ENCODE measurements at places on chromosomes 6 and 20.
A peak's percentile ranks its signal among the peaks of the same experiment; 100 is the strongest.

DNA sequence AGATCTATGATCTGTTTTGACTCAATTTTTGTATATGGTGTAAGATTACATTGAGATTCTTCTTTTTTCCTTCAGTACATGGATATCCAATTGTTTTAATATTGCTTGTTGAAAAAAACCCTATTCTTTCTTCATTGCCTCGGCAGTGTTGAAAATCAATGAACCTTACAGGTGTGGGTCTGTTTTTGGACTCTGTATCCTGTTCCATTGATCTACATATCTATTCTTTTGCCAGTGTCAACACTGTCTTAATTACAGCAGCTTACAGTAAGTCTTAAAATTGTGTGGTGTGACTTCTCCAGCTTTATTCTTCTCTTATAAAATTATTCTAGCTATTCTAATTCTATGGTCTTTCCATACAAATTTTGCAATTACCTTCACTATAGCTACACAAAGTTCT is 81.8 kb upstream of the KCNK16 start:
- DNase-seq, result no peak

- no peak for DNase-seq
These were observed 4.8 kb upstream of the ASF1A start for GRCh38 chr6:118889163-118889562.

DNA sequence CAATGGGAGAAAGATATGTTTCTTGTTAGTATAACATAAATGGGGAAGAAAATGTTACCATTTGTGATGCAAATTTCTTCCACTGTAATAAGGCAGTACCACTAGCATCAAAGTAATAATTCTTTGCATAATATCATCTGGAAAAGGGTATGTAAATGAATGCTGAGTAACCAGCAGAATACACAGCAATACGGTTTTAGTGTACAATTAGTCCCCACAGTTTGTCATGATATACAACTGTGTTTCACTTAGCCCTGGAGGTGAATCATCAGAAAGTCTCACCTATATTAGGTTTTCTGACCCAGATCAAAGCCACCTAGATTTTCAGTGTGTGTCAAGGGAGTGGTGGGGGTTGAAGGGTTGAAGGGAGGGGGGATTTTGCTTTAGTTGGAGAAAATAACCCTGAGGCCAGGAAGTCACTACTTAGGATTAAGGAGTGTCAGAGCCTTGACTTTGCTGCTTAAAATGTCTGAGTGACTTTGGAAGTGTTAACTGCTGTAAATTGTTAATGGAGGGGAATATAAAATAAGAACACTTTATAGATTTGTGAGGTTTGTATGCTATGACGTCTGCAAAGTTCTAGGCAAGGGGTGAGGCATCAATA is 8.6 kb upstream of the MEI4 start:
- DNase-seq, result no peak

GRCh38 chr6:19554356-19555225 is 282.6 kb upstream of the ID4 start:
- DNase-seq, result no peak

DNA sequence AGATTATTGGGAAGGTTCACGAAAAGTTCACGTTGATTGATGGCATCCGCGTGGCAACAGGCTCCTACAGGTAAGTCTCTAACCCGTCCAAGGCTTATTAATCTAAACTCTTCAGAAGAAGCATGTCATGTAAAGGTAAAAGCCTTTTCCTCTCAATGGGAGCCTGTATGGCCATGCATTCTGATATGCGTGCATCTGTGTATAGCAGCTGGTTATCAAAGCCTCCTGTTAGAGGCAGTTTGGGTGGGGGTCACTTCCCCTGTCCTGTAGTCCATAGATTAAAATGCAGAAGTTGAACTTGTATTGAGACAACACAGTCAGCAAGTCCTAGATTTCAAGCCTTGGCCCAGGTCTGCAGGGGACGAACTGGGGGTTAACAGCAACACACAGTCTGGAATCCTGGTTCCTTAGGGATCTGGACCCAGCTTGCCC is 14.2 kb upstream of the DHX35 start:
- DNase-seq, result no peak

DNA sequence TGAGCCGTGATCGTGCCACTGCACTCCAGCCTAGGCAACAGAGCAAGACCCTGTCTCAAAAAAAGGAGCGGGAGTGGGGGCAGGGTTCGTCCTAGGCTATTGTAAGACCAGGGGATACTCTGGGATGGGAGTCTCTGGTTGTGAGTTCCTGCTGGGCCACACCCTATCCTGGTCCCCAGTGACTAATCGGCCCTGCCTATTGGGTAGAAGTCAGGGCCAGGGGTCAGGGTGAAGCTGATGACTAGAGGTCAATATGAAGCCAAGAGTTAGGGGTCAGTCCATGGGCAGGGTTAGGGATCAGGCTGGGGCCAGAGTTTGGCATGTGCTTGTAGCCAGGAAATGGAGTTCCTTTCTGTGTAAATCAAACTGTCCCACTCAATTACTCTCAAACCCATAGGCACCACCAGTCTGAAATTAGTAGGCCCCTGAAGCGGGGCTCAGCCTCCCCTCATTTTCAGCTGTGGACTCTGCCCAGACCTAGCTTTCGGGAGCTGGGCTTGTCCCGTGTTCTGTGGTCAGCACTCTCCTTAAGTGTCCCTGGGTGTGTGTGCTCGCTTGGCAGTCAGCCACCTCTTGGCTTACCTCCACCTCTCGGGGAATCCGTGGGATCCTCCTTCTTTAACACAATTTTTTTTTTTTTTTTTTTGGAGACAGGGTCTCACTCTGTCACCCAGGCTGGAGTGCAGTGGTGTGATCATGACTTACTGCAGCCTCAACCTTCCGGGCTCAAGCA is 1.8 kb downstream of the HSPA12B start:
- DNase-seq, result no peak

- DNase-seq, result no peak
These were observed 11.0 kb downstream of the BTNL2 start for GRCh38 chr6:32396028-32396427.

GRCh38 chr6:16504609-16505008 is 256.7 kb downstream of the ATXN1 start:
- no peak for DNase-seq

DNA sequence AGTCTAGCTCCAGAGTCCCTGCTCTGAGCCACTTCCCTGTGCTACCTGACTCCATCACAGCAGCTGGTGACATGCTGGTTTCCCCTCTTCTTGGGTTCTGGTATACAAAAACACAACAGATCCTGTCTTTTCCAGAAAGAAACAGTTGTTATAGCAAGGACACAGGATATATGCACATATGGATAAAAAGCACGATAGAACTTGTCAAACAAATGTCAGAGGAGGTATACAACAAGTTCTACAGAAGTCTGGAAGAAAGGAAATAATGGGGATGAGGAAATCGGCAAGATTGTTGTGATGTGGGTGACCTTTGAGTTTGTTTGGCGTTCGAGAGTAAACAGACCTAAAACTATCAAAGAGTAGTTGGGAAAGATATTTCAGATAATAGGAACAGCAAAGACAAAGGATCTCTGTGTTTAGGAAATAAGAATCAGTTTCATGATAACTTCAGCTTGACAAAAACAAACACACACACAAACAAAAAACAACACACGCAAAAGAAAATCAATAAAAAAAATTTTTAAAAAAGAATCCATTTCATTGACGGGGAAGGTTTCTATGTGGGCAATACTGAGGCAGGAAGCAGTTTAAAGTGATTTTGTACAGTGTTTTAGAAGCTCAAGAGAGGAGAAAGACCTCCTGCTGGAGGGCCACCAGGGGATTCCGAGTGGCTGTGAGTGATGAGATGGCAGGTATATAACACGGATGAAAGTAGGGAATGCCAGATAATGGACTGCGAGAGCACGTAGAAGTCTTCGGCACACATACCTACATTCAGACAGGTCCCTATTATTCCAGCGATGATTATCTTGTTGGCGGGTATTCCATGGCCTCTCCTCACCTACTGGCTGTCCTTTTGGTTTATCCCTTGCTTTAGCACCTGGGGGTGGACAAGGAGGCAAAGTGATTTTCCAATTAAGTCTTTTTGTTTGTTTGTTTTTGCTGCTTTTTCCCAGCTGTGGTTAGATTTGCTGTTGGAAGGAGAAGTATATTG is 174.9 kb downstream of the HS3ST5 start:
- no peak for DNase-seq

DNA sequence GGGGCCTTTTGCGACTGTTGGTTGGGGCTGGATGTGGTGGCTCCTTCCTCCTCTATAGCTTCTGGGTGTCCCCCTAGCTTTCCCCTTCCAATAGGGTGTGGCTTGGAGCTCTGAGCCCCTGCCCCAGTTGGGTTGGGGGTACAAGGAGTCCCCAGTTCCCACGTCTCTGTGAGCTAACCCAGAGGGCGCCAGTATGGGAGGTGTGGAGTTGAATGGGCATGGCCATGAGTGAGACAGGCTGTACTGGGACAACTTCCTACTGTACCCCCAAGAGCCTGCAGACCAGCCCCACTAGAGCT is 1.2 kb downstream of the C20orf204 start:
- no peak for DNase-seq

GRCh38 chr20:43947316-43947710 is 32.7 kb downstream of the TOX2 start:
- no peak for DNase-seq

GRCh38 chr6:15363523-15364400 is 117.9 kb downstream of the JARID2 start:
- DNase-seq, result no peak

DNA sequence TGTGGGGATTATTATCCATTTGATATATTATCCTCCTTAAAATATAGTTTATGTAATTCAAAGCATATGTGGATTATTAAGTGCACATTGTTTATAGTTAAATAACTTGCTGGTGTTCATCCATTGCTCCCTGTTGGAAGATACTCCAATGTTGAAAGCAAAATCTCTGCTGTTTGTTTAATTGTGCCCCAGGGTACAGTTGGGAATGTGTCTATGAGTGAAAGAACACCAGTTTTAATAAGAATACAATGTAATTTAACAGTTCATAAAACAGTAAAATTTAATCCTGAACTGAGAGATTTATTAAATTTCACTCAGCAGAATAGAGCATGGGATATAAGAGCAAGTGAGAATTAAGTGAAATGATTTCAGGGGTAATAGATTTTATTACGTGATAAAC is 364.9 kb downstream of the GRIK2 start:
- DNase-seq, result no peak

DNA sequence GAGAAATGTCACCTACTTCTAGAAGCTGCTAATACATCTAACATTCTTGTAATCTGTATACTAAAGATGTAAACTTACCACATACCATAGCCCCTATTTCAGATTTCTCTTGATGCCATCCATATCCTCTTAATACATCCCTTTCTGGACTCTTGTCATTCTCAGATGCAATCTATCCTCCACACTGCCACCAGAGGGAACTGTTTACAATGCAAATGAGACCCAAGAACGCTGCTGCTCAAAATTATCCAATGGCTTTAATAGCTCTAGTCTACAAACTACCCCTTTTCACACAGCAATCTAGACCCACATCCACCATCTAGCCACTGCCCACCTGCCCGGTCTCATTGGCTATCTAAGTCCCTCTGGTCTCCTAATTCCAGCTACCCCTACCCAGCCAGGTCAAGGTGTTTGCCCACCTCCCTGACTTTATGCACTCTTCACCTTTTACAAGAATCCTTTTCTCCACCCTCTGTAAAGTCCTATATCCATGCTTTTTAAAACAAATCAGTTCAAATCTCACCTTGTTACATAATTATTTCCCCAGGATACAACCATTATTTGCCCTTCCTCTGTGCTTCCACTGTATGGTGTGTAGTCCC is 14.8 kb downstream of the FAXC start:
- no peak for DNase-seq

- DNase-seq, result peak; percentile 52
These were observed 54.8 kb upstream of the SPDEF start for GRCh38 chr6:34610819-34611477.

DNA sequence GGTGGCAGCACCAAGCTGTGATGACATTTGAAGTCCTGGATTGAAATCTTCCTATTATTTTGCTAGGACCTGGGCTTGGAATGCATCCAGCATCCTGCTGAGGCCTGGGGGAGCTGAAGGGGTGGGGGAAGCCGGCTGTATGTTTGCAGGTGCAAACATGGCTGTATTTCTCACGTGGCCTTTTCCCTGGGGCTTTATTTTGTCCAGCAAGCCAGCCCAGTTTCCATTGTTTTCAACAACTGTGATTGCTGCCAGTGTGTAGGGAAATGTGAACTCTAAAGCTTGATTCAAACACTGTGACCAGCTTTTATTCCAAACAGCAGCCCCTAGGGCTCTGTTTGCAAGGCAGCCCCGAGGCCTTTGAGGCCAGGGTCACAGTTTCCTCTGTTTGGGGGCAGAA is 683.0 kb downstream of the DHX35 start:
- DNase-seq, result no peak

DNA sequence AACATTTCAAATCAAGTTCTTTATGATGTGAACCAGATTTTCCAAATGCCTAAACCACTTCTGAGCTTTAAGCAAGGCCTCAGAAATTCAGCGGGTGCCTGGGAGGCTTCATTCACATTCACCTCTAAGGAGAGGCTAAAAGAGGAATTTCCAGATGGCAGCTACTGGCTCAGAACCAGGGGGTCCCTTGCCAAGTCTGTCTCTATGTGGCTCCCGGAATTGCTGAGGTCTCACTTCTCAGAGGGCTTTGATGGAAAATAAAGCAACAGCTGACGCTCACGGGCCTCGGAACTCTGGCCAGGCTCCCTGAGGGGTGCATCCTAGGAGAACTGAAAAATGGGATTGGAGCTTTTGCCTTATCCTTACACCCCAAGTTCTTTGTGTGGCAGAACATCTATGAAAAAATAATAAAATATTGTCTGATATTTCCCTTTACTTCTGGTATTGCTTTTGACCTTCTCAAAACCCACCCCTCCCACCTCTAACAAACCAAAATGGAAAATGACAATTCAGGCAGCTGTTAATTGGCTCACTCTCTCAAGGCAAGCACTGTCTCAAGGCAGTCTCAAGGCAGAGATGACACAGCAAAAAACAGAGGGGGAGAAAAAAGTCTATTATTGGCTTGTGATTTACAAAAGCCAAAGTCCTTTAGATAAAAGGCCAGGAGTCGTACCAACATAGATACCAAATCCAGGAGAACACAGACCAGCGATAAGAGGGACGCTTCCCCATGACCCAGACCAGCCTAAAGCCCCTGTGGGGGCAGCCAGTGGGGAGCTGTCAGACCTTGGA is 21.8 kb upstream of the LRRN4 start:
- DNase-seq, result no peak

DNA sequence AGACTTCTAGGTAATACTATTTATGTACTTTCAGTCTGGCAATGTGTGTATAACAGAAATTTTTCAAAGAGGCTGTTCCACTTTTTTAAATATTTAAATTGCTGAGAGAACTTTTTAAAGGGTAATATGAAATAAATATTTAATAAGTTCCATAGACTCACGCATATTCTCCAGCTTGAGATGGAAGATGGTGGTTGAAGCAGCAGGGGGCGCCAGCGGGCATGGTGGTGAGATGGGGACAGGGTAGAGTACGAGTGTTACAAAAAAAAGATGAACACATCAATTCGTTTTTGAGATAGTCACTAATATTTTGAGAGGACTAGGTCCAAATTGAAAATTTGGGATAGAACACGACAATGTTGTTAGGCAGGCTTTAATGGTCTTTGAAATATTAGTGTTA is 68.4 kb downstream of the RSPO3 start:
- no peak for DNase-seq

DNA sequence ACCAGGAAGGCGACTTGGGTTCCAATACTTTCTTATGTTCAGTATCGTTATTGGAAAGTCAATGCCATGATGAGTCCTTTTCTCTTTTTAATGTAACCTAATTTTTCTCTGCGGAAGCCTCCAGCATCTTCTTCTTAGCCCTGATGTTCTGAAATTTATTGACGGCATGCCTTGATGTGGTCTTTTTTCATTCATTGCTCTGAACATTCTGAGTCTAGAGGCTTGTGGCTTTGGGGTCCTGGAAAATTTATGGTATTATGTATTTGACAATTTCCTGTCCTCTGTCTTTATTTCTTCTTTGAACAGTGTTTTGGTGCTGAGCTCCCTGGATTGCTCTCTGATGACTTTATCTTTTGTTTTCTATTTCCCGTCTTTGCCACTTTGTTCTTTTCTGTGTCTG is 28.7 kb upstream of the MAS1 start:
- no peak for DNase-seq
